ENCODE measurements at places on chromosomes 7 and 10. TPM values are rescaled to one million over a fixed set of nuclear protein-coding genes. Genes with fewer than 3 reads are reported as not detected.

FEZF1 gene
- total RNA-seq: not detected

OR2A12 gene
- total RNA-seq: not detected

DNA sequence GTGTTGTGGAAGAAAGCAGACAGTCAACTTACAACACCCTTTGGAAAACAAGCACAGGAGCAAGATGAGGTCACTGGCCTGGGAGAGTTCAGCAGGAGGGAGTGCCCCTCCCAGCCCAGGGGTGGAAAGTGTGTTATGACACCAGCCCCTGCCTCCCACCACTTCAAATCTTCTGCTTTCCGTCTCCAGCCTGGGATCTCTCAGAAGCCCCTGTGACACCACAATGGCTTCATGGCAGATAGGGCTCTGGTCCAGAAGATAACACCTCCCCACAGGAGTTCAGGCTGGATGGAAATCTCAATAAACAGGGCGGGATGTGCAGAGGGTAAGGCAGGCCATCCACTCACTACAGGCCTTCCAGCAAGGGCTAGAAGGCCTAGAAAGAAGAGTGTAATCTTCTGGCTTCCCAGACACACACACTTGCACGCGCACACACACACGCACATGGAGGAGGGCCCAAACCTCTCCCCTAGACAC lies 48.7 kb upstream of the ZMIZ1 start:
- no peaks in the 10 kb centered on the region for H3K27me3 ChIP-seq
- peak overlapping the region; percentile 59 for H3K27ac ChIP-seq
- H3K36me3 ChIP-seq: no peaks in the 10 kb centered on the region
- H3K4me1 ChIP-seq: no peaks in the 10 kb centered on the region

- no peaks in the 10 kb centered on the region for H3K36me3 ChIP-seq
- H3K27me3 ChIP-seq: no peaks in the 10 kb centered on the region
- H3K27ac ChIP-seq: no peak overlapping the region
Measured at GRCh38 chr7:107045980-107046379, 1.5 kb downstream of the PRKAR2B start.
